ENCODE measurements at places on chromosomes 6 and 20.

GRCh38 chr6:6026513-6027205 lies 19.9 kb upstream of the NRN1 start:
- no peak for DNase-seq

DNA sequence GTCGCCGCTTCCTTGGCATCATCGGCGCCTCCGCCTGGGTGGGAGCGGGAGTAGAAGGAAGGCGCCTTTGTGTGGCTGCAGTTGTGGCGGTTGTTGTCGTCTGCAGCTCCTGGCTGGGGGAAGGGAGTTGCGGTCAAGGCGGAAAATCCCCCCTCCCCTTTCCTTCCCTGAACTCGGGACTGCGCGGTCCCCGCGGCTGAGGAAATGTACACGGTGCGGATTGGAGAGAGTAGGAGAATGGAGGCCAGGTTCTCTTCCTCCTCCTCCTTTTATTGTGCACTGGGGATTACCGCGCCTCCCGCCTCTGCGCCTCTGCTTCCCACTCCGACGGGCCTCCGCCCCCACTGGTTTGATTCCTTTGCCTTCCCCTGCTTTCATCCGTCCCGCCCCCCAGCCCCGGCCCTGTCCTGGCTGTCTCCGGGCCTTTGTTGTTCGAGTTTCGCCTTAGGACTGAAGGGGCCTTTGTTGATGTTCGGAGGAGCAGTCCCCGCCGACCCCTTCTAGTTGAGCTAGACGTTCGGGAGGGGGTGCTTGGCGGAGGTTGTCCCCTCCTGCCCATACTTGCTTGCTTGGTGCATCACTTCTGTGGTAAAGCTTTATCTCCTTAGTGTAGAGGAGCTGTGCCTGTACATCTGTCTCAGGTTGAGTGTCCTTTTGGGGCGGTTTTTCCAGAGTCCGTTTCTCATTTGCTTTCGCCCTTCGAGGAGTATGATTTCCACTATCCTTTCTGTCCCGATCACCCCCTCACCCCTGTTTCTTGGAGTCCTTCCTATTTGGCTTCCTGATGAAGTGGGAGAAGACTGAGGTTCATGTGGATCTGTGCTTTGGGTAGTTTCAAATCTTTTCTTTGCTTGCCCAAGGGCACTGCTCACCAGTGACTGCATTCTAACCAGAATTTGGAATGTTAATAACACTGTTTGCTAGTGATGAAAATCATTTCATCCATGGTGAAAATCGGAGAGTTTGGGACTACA lies 764 bp downstream of the ZNF292 start:
- peak; percentile 4 for DNase-seq

- DNase-seq, result no peak
These were observed 56.4 kb upstream of the PTGIS start for GRCh38 chr20:49624317-49624716.

DNA sequence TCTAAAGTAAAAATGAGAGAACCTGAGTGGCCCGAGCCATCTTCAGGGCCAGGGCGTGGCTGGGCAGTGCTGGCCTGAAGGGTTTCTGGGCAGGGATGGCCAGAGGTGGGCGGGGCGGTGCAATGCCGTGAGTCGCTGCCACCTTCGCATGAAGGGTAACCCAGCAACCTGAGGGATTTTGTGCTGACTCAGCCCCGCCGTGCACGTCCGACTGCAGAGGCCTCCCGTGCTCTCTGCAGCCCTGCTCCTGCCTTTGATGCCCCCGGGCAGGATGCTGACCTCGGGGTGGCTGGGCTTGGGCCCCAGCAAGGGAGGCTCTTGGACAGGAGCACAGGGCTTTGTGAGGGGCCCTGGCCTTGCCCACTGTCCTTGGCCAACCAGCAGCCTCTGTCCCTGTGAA lies 81.7 kb upstream of the GATA5 start:
- no peak for DNase-seq

GRCh38 chr6:71224011-71224410 lies 64.6 kb upstream of the OGFRL1 start:
- DNase-seq, result no peak

- no peak for DNase-seq
These were observed 560.5 kb downstream of the HAO1 start for GRCh38 chr20:7379621-7380220.

DNA sequence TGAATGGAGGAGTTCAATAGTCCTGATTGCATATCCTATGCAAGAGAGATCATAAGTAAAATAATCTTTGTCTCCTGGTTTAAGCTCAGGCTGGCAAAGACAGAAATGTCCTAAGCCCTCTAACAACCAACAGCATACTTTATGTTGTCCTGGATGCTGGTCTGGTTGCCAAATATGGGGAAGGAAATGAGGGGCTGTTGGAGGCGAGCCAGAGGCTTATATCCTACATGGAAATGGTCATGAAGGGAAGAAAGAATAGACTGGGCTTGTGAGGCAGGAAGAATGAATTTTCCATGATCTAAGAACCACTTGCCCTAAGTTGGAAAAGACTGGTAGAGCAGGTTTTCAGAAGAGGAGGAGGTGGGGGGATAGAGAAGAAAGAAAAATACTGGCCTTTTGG lies 237.1 kb downstream of the SMOC2 start:
- no peak for DNase-seq

DNA sequence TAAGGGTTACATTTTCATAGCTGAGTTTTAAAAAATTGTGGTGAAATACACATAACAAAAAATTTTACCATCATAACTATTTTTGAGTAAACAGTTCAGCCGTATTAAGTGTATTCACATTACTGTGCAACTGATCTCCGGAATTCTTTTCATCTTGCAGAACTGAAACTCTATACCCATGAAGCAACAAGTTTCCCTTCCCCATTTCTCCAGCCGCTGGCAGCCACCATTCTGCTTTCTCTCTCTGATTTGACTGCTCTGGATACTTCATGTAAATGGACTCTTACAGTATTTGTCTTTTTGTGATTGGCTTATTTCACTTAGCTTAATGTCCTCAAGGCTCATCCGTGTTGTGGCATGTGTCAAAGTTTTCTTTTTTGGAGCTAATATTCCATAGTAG lies 341.6 kb downstream of the QKI start:
- DNase-seq, result peak; percentile 69

DNA sequence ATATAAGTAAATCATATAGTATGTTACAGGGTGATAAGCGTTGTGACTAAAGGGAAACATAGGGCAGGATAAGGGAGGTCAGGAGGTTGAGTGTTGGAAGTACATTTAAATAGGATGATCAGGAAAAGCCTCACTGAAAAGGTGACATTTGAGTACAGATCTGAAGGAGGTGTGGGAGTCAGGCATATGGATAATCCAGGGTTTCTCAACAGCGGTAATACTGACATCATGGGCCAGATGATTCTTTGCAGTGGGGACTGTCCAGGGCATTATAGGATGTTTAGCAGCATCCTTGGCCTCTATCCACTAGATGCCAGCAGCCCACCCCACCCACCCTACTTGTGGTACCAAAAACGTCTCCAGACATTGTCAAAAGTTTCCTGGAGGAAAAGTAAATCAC lies 292.6 kb upstream of the PREP start:
- DNase-seq, result no peak

- no peak for DNase-seq
These were observed 107.8 kb downstream of the FBXO5 start for GRCh38 chr6:152874846-152875568.

GRCh38 chr20:34549291-34549928 lies 9.1 kb upstream of the MAP1LC3A start:
- DNase-seq, result no peak

- DNase-seq, result no peak
These were observed 64.9 kb downstream of the DLL1 start for GRCh38 chr6:170225852-170226417.

DNA sequence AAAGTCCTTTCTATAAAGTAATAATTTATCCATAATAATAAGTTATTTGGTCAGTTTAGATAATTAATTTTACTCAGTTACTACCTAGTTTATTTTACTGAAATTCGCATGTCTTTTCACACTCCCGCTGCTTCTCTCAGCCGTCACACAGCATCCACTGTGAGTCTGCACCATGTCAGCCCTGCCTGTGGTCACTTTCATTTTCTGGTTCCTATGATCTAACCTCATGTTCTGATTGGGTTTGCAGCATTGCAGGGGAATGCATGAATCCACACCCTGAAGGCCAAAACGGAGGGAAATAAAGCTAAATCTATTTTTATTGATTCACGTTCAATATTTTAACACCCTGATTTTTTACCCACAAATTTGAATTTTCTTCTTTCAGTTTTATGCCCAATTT lies 47.4 kb downstream of the PDE10A start:
- no peak for DNase-seq

DNA sequence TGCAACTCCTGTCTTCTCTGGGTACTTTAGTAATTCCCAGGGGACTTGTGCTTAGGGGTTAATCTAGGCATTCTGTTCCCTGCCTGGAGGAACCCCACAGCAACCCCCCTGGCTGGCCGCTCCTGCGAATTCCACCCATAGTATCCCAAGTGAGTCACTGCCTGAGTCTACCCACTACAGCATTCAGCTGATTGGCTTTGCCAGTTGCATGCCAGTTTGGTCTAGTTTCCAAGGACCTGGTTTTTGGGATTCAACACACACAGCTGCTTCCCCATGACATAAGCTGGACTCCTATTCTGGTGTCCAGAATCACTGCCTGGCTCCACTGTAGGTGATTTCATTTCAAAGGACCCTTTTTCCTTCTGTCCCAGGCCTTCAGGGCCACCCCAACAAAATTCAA lies 40.3 kb downstream of the PLCG1 start:
- peak; percentile 97 for DNase-seq

- DNase-seq, result no peak
These were observed 211.5 kb upstream of the FKBP1C start for GRCh38 chr6:62999796-63000195.

- DNase-seq, result no peak
These were observed 372.0 kb downstream of the PLCB1 start for GRCh38 chr20:8504030-8504429.

DNA sequence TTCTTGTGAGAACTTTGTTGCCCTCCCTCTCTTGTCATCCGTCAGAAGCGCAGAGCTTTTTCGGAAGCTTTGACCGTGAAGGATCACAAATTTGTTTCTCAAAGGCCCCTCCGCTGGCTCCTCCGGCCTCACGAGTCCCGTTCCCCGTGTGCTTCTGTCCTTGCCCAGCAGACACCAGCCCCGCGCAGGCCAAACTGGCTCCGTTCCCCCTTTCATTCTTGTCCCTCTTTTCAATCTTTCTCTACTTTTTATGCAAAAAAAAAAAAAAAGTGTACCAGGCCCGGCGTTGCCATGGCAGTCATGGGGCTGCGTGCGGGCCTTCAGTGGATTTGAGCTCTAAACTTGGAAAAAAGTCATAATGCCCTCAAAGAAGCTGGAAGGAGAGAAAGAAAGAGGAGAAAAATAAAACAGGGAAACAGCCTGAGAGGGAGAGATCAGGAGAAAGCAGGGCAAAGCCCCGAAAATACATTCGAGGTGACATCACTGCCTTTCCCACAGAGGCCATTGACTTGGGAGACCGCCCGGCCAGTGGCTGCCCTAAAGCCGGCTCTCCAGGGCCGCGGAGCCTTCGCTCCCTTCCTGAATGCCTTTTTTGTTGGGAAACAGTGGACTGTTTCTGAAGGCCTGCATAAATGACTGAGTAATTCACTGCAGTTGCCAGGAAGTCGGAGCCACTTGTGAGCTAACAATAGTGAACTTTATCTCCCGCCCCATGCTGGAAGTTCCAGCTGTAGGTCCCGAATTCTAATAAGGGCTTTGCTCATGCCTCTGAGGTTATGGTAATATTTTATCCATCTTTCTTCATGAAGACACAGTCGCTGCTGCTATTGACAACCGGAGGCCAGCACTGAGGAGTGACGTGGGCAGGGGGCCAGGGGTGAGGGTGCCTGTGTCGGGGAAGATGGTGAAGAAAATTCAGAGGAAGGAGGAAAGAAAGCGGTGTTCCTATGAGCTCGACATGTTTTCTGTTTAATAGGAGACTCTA lies 670.9 kb downstream of the QKI start:
- no peak for DNase-seq

GRCh38 chr6:25889877-25890853 lies 16.1 kb upstream of the SLC17A3 start:
- DNase-seq, result peak; percentile 52

- no peak for DNase-seq
These were observed 638 bp upstream of the MYL9 start for GRCh38 chr20:36540551-36541211.

DNA sequence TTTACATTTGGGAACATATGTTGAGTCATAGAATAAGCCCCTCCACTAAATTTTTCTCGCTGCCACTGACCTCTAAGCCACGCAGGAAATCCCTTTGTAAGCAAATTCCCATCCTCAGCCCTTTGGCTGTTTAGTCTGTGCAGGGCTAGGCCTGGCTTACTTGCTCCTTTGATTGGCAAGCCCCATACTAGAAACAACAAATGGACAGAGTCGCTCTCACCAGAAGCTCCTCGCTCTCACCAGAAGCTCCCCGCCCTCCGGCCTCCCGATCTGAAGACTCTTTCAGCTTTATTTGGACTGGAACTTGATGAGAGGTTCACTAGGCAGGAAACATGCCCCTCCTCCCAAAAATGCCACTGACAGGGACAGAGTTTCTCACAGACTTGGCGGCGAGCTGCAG lies 149.2 kb upstream of the EXOC2 start:
- DNase-seq, result no peak

DNA sequence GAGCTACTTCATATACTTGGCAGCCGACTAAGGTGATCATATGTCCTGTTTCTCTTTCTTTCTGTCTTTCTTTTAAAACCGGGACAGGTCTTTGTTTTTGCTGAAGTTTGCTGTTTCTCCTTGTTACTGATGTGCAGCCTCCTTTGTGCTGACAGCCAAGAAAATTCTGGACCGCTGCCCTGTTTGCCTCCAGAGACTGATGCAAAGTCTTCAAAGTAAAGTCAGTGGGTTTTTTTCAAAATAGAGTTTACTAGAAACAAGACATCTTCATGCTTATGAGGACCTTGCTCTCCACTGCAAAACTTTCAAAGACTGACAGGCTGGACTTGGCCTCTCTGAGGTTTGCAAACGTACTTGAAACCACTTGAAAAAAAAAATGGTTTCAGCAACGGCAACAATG lies 510.5 kb upstream of the MAP3K7 start:
- no peak for DNase-seq

GRCh38 chr20:22687676-22688349 lies 103.4 kb upstream of the FOXA2 start:
- no peak for DNase-seq
